ENCODE measurements at places on chromosomes 4 and X.

DNA sequence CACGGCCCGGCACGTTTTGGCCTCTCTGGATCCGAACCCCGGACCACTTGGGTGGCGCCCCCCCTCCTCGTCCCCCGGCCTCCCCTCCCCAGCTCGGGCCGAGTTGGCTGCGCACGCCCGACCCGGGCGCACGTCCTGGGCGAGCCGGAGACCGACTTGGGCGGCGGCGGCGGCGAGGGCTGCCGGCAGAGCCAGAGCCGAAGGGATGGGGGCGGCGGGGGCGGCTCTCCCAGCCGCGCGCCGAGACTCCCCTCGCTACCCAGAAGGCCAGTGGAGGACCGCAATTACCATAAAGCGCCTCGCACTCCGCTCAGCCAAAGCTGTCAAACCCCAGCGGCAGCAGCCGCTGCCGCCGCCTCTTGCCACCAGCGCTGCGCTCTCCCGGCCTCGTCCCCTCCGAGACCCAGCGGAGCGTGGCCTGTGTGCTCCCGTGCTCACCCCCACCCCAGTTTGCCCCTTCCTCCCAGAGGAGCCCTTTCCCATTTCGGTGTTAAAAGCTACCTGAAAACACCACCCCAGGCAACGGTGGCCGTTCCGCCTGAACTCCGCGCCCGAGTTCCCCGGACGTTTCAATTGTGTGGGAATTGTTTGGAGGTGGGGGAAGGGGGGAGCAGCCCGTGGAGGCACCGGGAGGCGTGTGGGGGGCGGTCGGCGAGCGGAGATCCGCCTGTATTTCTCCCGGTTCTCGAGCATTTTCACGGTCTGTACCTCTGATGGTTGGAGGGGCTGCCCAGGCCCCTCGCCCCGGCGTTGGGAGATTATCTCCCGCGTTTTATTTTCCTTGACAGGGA, 701 bp upstream of the BCOR start:
- DNase-seq: peak; percentile 50

GRCh38 chrX:136725441-136726104, 55.2 kb downstream of the ARHGEF6 start:
- no peak for DNase-seq

DNA sequence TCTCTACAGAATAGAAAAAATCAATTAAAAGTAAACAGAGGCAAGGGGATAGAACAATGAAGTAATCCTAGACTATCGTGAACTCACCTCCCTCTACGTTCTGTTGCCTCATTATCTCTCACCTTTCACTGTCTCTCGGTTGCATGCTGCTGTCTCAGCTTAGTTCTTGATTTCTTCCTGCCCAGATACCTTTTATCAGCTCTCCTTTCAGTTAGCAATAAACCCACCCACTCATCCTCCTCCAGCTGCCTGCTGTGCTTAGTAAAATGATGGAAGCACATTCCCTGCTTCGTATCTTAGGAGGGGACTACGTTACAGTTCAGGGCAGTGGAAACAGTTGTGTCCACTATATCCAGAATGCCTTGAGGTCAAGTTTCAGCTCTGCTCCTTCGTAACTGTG, 1709.5 kb upstream of the AGA start:
- DNase-seq: no peak

DNA sequence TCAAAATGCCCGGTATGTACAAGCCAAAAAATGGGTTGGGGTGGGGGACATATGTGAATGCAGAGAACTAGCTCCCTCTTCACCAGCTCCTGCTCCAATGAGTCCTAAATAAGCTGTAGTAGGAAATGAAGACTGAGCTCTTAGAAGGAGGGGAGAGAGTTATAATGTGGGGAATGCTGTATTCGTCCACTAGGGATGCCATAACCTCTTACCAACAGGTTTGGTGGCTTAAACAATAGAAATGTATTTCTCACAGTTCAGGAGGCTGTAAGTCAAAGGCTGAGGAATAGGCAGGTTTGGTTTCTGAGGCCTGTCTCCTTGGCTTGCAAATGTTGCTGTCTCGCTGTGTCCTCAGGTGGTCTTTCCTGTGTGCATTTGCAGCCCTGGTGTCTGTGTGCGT, 4.4 kb upstream of the INPP4B start:
- DNase-seq: no peak

GRCh38 chr4:169956091-169956843, 69.9 kb downstream of the MFAP3L start:
- DNase-seq: no peak

- no peak for DNase-seq
These were observed 20.9 kb downstream of the ITIH6 start for GRCh38 chrX:54776987-54777672.

GRCh38 chrX:152992115-152992514, 1.8 kb downstream of the PNMA5 start:
- no peak for DNase-seq

- no peak for DNase-seq
These were observed 55.7 kb upstream of the CLDN34 start for GRCh38 chrX:9911487-9911886.

DNA sequence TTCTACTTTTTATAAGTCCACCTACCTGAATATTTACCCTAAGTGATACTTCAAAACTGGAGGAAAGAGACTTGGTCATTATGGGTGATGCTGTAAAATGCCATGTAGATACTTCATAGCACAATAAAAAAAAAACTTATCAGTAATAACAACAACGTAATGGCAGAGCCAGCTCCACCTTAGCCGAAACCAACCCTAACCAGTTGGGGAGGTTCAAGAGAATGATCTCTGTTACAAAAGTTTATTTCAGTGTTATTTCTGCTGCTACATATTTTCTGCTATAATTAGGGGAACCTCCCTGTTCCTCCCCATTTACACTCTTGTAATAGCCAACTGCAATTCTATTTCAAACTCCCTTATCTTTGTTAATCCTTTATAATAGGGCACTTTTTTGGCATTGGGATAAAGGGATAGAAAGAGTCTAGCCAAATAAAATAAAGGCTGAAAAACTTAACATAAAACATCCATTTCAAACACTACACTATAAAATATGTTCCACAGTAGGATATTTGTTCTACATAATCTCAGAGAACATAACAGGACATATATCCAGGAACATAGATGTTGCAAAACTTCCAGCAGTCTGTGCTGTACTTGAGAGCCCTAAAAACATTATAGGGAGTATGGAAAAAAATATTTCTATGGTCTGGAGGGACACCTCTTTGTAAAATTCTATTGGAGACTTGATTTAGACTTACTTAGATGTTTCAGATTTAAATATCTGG, 138.7 kb upstream of the POF1B start:
- DNase-seq: no peak

DNA sequence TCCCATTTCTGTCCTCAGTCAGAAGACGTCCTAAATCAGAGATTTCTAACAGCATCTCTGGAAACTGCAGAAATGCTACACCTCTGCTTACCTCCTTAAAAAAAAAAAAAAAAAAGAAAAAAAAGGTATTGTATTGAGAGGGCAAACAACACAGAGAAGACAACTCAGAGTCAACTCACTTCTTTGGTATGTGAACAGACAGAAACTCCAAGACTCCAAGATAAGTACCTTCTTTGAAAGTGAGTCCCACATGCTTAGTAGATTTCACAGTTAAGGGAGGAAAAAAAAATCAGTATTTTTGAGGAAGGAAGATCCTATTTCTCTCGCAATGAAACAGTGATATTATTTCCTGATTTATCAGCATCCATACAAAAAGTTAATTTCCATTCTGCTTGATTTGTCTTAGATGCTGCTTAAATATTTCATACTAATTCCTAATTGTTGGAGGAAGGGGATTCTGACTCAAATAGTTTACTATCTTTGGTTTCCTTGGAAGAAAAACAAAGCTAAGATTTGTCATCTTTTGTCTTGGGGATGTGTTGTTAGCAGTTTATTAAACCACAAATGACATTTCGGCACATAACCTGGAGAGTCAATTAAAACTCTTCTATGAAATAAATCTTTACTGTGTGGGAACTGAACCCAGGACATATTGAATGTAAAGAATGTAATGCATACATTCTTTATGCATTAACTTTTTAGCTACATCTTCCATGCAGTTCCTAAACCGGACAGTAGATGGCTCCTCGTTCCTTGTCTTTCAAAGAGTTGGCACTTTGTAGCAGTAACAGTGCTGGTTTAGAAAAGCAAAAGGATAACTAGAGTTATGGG, 4.7 kb downstream of the RASGEF1B start:
- DNase-seq: peak; percentile 70

DNA sequence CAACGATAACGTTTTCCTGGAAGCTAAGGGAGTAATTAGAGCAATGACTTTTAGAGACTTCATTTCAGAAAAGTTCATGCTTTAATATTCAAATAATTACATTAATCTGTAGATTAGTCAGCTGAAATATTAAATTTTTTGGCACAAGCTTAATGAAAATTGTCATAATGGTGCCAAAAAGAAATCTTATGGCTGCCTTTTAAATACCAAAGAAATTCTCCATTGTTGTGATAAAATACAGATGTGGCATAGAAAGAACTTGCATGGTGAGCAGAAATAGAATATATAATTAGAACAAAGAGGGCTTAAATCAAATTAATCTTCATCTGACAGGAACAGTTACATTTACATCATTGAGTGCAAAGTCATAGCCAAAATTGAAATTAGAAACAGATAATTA, 263.5 kb downstream of the AFF2 start:
- no peak for DNase-seq

DNA sequence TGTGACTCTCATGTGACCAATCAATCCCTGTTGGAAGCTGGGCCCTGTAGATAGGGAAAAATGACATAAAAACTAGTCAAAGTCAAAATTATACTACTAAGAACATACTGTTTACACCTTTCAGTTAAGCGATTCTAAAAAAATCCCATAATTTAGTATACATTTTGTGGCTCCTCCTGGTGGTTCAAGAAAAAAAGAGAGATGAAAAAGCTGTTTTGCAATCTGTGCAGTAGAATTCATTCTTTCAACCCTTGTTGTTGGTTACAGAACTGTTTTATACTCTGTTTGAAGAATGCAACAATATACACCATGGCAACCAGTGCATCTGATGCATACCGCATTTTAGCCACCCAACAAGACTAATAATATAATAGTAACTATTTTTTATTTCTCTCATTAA, 66.8 kb upstream of the ANK2 start:
- DNase-seq: no peak

DNA sequence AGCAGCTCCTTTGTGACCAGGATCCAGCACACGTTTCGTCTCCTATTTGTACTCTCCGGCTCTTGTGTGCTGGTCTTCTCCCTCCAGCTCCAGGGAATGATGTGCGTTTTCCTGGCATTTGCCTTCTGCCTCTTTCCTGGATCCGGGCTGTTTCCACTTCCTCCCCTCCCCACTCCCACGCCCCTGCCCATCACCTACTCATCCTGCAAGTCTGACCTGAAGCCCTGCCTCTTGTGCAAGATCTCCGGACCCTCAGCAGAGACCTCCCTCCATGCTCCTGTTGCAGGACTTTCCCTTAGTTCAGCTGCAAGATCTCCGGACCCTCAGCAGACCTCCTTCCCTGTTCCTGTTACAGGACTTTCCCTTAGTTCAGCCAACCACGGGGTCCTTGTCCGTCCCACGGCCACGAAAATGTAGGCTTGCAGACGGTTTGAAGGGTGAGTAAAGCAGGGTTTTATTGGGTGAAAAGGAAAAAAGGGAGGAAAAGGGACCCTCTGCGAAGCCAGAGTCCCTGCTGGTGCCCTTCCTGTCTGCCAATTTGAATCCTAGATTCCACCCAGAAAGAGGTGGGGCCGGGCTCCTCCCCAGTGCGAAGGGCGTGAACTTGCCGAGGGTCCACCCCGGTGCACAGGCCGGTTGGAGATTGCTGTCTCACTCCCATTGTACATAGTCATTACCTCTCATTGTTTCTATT, 74.4 kb upstream of the IRF2 start:
- DNase-seq: no peak

- DNase-seq: no peak
These were observed 6.3 kb downstream of the FMR1 start for GRCh38 chrX:147917700-147918695.
